GM12892 (cell line): ENCODE measurements at places on chromosomes 3 and 15.

- DNase-seq = no peak
Observed at GRCh38 chr3:141256820-141257219, 25.2 kb downstream of the PXYLP1 start.

DNA sequence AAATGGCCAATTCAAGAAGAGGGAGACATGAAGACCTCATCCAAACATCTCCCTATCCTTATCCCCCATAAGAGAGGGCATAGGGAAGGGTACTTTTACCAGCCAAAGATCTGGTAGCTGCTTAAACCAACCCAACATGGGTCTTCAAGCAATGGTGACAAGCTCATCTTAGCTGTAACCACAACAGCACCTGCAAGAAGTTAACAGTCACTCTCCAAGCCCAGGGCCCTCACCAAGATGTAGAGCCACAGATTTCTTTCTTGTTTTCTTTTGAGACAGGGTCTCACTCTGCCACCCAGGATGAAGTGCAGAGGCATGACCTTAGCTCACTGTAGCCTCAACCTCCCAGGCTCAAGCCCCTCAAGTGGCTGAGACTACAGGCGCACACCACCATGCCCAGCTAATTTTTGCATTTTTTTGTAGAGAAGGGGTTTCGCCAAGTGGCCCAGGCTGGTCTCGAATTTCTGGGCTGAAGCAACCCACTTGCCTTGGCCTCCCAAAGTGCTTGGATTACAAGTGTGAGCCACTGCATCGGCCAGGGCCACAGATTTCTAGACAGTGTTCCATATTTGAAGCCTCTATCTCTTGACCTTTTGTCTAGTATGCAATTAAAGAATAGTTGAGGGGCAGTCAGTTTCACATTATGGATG is 57.1 kb downstream of the DHX30 start:
- no peak for DNase-seq

DNA sequence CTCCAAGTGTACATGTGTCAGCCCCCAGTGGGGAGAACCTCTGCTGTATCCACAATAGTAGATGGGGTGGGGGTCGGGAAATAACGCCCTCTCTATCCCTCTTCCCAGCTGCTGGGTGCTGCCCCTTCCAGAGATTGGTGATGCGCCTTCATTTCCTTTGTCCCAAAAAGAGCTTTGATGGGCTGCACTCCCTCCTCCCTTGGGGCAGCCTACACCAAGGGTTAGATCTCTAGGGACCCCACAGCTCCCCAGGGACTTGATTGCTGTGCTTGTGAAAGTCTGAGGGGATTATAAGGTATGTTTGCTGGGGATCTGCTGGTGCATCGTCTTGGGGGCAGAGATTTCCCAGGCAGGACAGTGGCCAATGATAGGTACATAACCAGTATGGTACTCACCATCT is 105.3 kb downstream of the UNC13C start:
- no peak for DNase-seq

GRCh38 chr15:39415634-39416033 is 165.2 kb upstream of the THBS1 start:
- DNase-seq = no peak

DNA sequence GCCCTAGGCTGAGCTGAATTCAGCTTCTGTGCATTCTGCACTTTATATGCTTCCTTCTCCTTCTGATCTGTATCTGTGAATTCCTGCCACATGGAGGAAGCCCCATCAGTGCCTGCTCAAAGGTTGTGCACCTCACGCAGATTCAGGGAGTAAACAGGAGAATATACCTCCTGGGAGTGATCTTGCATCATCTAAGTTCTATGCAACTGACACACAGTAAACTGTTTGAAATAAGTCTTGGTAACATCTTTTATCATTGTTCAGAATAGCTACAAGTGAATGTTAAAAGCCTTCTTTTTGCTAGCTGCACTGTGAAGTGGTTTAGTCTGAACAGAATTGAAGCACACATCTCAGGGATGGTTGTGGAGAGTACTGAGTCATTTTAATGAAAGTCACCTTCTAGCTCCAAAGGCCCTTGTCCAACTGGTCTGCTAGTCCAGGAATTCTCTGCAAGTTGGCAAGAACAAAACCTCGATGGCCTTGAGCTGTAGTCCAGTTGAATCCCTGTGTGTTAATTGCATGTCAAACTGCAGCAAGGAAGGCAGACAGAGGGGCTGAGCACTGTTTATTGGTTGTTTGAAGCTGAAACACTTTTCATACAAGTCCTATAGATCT is 215.0 kb downstream of the WNT5A start:
- DNase-seq = no peak

GRCh38 chr3:167350245-167350862 is 29.7 kb downstream of the ZBBX start:
- DNase-seq = no peak

DNA sequence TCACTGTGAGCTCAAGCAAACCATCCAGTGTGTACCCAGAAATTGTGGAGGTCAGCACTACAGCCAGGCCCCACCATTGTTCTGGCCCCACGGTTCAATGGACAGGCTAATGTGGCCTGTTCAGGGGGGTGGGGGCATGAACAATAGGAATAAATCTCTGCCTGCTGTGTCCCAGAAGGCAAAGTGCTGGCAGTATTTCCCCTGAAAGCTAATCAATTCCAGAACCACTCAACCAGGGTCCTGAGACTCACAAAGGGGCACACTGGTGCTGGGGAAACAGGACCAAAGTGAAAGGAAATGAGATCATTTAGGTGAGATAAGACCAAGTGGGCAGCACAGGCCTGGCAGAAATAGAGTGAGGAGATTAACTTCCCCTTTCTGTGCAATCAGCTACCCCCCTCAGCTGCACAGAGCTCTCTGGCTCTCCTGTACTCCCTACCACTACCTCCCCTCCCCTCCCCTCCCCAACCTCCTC is 11.5 kb downstream of the CRYGS start:
- DNase-seq = no peak
